ENCODE measurements at places on chromosomes 6 and 20.

DNA sequence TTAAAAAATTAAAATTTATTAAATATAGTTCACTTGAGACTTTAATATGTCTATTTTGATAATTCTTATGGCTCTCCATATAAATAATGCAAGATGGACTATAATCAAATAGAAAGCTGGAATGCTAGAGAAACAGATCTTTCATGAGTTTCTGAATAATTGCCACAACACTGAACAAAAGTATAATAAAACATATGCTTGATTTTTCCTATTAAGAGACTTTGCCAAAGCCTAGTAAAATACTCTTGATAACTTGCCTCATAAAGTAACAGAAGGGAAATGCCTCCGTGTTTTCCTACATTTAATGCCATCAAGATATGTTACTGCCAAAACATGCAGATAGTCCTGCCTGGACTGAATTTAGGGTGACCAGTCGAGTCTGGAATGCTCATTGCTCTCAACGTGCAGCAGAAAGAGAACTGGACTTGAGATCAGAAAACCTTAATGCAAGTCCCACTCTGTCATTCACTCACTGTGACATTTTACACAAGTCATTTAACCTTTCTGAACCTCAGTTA lies 153.2 kb downstream of the AIG1 start:
- no peak for DNase-seq

GRCh38 chr20:62966212-62967148 lies 14.0 kb downstream of the SLC17A9 start:
- no peak for DNase-seq

GRCh38 chr20:38369389-38369788 lies 23.1 kb downstream of the LBP start:
- no peak for DNase-seq

DNA sequence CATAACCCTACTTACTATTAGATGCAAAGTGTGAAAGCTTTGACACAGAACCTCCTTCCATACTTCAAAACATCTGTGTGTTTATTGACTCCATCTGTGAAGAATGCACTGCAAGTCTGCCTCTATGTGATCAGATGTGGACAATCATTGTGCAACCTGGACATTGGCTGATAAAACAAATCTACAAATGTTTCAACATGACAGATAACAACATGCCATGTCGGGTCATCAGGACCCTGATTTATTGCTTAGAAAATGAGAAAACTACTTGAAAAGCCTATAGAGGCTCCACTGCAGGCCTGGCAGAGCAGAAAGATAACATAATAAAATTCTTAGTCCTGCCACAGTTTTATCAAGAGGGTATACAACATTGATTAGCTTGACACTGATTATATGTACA lies 1286.4 kb downstream of the GRIK2 start:
- no peak for DNase-seq

Measured in activated CD4-positive, alpha-beta T cell treated with anti-CD3 and anti-CD28 coated beads for 4 hours (primary cell).